ENCODE measurements at places on chromosomes 5 and 9.

DNA sequence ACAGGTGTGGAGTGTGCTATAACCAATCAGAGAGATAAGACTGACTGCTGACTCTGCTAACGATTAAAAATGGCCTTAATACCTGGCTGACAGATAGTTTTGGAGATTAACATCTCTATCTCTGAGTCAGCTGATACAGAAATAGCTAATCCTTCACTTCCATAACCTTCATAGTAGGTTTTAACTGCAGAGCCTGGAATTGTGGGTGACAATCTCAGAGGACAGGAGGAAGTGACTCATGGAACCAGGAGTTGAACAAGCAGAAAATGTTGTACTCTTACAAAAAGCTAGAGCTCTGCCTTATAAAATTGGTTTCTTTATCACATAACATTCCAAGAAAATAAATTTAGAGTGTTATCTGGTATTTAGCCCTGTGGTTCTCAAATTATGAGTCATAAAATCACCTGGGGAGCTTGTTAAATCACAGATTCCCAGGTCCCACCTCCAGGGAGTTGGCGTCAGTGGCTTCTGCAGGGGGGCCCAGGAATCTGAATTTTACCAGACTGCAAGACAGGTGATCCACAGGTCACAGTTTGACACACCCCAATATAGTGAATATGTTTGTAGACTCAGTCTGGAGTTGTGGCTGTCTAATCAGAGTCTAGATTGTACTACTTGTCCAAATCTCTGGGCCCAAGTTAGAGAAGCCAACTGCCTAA is 44.4 kb upstream of the AFAP1L1 start:
- DNase-seq = no peak

- DNase-seq = peak; percentile 93
Observed at GRCh38 chr9:16515879-16516301, 354.6 kb downstream of the BNC2 start.

- peak; percentile 65 for DNase-seq
Observed at GRCh38 chr5:151718153-151718552, 31.4 kb upstream of the SPARC start.

DNA sequence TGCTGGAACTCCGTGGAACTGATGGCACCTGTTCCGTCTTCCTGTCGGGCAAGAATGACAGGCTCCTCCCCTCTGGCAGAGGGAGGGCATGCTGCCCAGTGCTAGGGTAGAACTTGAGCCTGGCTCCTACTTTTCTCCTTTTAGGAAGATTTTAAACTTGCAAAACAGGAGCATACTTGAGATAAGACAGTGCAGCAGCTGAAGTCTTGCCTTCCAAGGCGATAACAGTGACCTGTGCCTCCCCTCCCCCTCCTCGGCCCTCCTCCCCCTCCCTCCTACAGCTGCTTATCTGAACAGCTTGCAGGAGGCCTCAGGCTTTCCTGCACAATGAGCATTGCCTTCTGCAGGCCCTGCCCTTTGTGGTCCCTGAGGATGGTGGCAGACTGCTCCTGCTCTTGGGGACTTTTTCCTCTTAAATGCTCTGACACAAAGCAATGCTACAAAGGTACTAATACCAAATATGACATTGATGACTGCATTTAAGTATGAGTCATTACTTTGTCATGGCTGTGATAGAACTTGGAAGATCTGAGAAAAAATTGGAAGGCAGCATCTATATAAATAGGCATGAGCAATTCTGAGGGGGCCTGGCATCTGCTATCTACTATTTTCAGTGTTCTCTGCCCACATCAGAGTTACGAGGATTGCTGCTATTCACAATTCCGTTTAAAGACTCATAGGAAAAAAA is 2.0 kb downstream of the GADD45G start:
- peak; percentile 76 for DNase-seq

- no peak for DNase-seq
Observed at GRCh38 chr5:95081982-95082381, 202.9 kb downstream of the MCTP1 start.

GRCh38 chr5:95949810-95950209 is 11.8 kb downstream of the ELL2 start:
- DNase-seq = no peak
